ENCODE measurements at places on chromosomes 1 and 21.
A peak's percentile ranks its signal among the peaks of the same experiment; 100 is the strongest.

GRCh38 chr21:15667010-15667409 is 62.8 kb upstream of the USP25 start:
- no peak for DNase-seq

- peak; percentile 98 for DNase-seq
Measured at GRCh38 chr1:212608392-212608958, at the start of gene ATF3. Gene ATF3 (plus strand): TSS chr1:212608761. CDS start chr1:212615022, 6,261 bp downstream.

DNA sequence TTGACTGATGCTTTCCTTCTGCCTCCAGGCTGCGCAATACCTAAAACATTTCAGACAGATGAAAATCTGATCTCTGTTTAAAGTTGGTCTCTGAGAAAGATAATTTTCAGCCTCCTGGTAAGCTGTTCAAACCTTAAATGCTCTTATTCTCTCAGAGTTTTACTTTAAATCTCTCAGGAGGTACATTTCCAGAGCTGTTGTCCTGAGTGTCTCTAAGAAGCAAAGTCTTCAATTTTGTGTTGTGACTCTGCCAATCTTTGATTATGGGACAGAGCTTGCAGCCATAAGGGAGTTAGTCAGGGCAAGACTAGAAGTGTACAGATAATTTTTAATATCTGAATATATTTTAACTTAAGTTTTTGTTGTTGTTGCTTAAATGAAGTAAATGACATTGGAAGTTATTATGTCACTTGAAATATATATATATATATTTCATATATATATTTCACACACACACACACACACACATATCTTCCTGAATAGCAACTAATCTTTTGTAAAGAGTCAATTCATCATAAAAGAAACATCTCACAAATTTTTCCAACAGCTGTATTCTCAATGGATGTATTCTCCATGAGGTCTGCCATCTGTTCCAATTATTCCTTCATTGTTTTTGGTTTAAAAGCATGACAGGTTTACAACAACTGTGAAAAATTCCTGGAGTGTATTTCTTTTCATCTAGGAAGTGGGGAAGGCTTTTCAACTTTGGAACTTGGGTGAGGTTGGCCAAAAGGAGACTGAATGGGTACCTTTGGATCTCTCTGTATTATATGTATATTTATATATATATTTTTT is 259.4 kb downstream of the BACH1 start:
- no peak for DNase-seq

- DNase-seq: peak; percentile 64
Measured at GRCh38 chr1:67214420-67215174, 48.3 kb downstream of the IL23R start.

DNA sequence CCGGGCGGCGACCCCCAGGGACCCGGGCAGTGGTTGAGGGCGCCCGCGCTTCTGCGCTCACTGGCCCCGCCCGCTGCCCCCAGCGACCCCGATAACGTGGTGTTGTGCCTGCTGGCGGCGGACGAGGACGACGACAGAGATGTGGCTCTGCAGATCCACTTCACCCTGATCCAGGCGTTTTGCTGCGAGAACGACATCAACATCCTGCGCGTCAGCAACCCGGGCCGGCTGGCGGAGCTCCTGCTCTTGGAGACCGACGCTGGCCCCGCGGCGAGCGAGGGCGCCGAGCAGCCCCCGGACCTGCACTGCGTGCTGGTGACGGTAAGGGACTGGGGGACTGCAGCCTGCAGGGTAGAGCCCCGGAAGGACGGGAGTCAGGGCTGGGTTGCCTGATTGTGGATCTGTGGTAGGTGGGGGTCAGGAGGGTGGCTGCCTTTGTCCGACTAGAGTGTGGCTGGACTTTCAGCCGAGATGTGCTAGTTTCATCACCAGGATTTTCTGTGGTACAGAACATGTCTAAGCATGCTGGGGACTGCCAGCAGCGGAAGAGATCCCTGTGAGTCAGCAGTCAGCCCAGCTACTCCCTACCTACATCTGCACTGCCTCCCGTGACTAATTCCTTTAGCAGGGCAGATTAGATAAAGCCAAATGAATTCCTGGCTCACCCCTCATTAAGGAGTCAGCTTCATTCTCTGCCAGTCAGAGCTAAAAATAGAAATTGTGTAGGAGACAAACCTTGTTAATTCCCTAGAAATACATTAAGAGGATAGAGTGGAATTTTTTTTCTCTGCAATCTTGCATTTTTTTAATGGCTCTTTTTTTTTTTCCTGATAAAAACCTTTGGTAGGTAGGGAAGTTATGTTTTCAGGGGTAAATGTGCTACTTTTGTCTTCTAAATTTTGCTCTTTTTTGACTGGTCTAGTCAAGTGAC is 1.5 kb downstream of the GADD45A start:
- peak; percentile 79 for DNase-seq

DNA sequence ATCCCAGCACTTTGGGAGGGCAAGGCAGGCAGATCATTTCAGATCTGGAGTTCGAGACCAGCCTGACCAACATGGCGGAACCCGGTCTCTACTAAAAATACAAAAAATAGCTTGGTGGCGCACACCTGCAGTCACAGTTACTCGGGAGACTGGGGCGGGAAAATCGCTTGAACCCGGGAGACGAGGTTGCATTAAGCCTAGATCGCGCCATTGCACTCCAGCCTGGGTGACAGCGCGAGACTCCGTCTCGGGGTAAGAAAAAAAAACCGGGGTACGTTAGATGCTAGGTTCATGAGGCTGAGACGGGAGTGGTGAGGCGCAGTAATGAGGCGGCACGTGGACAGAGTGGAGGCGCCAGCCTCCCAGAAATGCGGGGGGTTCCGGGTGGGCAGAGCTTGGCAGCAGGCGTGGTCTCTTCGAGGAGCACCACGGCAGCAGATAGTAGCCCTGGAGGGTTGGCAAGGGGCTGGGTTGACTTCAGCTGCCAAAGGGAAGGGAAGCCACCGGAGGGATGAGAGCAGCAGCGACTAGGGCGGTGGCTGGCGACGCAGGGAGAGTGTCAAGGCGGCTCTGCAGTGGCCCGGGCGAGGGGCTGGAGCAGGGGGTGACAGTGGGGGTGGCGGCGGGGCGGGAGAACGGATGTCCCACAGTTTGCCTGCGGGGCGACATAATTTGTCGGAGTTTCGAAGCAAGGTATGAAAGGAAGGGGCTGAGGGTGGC is 832 bp downstream of the MRPL20 start:
- DNase-seq: peak; percentile 30

GRCh38 chr1:240468656-240469055 is 143.3 kb downstream of the GREM2 start:
- no peak for DNase-seq

DNA sequence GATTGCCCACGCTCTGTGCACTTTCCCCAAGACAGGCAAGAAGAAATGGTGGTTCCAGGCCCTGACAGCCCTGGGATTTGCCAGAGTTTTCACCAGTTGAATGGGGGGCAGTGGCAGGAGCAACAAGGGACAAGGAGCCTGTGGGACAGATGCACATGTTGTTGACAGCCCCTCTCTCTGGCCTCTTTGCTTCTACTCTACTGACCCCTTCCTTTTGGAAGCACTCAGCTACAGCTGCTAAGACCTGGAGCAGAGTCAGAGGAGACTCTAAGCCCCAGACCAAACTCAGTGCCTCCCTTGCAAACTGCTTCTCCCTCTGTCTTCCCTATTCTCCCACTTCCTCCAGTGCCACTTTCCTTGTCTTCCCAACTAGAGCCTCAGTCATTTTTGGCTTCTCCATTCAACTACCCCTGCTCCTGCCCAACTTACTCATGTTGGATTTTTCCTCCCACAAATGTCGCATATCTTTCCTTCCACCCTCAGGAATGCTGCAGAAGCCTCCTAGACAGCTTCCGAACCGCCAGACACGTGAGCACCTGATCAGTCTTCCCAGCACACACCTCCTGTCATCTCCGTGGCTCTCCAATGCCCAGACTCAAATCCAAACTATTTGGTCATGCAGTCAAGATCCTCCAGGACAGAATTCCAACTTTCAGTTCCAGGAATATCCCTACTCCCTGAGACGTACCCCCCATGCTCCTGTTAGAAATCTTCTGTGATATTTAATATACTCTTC is 9.1 kb downstream of the INKA2 start:
- no peak for DNase-seq
